Sciatic nerve (tissue), 2 donors: ENCODE measurements at places on chromosomes 13 and 19. TPM values are rescaled to one million over a fixed set of nuclear protein-coding genes. Genes with fewer than 3 reads are reported as not detected.

NR2F6 gene
- total RNA-seq: 23.9 TPM

KL gene
- total RNA-seq: 7.4 TPM

HSH2D gene
- total RNA-seq: 1.2 TPM

- no peak for DNase-seq
These were observed 3.2 kb downstream of the PLK5 start for GRCh38 chr19:1526979-1527649.

- no peak for DNase-seq
These were observed 190.5 kb downstream of the NDFIP2 start for GRCh38 chr13:79671420-79671819.

- DNase-seq: peak; percentile 79
These were observed 13.8 kb downstream of the DNASE2 start for GRCh38 chr19:12867120-12868099.

GRCh38 chr13:40206241-40207000 lies 460.0 kb downstream of the FOXO1 start:
- DNase-seq: no peak

GRCh38 chr19:31444931-31445330 lies 95.7 kb upstream of the TSHZ3 start:
- DNase-seq: no peak
